ENCODE measurements at places on chromosomes 11 and 22. TPM values are rescaled to one million over a fixed set of nuclear protein-coding genes. Genes with fewer than 3 reads are reported as not detected.

Gene HTR3A
- not detected for total RNA-seq

DNA sequence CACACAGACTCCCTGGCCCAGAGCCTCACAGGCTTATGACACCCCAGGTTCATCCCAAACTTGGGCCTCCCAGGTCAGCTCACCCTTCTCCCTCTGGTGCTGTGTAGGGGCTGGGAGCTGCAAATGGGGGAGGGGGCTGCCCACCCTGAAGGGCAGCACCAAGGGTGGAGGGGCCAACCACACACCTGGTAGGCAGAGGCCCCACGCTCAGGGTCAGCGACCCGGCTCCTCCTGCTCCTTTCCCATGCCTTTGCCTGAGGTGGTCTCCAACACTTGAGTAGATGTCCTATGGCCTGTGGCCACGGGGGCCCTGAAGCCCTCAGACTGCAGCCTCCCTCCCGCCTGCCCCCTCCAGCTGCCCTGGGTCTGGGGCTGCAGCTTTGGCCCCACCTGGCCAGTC is 3.4 kb downstream of the DGCR6 start:
- no peak overlapping the region for H3K4me3 ChIP-seq
- H3K27ac ChIP-seq: no peak overlapping the region
- no peaks in the 10 kb centered on the region for H3K36me3 ChIP-seq
- H3K27me3 ChIP-seq: no peaks in the 10 kb centered on the region

Gene TTC9C
- total RNA-seq: 27.0 TPM

- no peak for DNase-seq
- H3K27ac ChIP-seq: no peak overlapping the region
- no peaks in the 10 kb centered on the region for H3K27me3 ChIP-seq
- peaks cover 37% of the 10 kb centered on the region for H3K4me1 ChIP-seq
- H3K4me3 ChIP-seq: no peak overlapping the region
These were observed 11.5 kb downstream of the TSKU start for GRCh38 chr11:76794371-76795289.

GRCh38 chr22:17847360-17848078 is 73.2 kb upstream of the BID start:
- H3K27me3 ChIP-seq: no peaks in the 10 kb centered on the region
- H3K27ac ChIP-seq: peak overlapping the region; percentile 73
- DNase-seq: no peak
- peaks cover 26% of the 10 kb centered on the region for H3K4me1 ChIP-seq
- no peak overlapping the region for H3K4me3 ChIP-seq
- no peaks in the 10 kb centered on the region for H3K36me3 ChIP-seq

All from transverse colon (tissue), 4 donors.